ENCODE measurements at places on chromosomes 7 and 10.

DNA sequence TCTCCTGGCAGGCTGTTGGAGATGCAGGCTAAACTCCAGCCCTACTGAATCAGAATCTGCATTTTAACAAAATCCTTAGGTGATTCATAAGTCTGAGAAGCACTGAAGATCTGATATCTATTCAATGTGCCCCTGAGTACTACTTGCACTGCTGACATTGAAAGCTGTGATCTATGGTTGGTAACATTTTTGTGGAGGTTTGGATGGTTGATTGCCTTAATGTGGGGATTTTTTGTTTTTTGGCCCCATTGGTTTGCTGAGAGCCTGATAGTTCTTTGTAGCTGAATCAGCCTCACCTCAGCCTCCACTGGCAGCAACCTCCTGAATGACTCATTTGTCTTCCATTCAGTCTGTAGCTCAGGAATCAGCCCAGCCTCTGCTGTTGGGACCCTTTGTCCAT lies 14.7 kb upstream of the LRRN3 start:
- H3K4me1 ChIP-seq, result peaks cover 65% of the 10 kb centered on the region
- no peaks in the 10 kb centered on the region for H3K27me3 ChIP-seq
- H3K27ac ChIP-seq, result peak overlapping the region; percentile 20
- H3K4me3 ChIP-seq, result no peak overlapping the region
- peak; percentile 63 for DNase-seq
- H3K36me3 ChIP-seq, result no peaks in the 10 kb centered on the region

GRCh38 chr10:27558612-27559020 lies 54.5 kb downstream of the RAB18 start:
- peak; percentile 60 for DNase-seq
- no peak overlapping the region for H3K4me3 ChIP-seq
- H3K27me3 ChIP-seq, result no peaks in the 10 kb centered on the region
- no peaks in the 10 kb centered on the region for H3K4me1 ChIP-seq
- no peak overlapping the region for H3K27ac ChIP-seq

DNA sequence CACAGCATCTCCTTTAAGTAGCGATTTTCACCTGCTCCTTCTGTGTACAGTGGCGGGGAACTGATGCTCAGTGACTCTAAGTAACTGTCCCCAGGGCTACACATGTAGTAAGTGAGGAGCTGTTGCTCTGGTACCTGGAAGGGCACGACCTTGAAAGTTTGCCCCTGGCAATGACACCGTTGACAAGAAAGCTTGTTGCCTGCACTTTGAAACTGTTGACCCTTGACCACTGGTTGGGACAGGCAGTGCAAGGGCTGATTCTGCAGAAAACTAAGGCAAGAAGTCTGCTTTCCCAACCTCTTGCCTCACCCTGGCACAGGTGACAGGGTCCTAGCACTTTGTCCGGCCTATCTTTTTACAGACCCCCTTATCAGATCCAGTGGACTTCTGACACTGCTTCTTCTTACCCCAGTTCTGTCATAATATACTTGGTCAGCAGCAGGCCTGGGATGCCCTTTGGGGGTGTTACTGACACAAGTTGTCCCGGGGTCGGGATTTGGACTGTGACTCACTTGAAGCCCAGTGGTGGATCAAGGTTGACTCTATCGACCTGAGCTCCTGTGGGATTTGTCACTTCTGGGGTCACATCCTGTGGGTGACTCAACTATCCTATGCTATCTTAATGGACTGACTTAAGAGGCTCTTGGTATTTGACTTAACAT lies 5.8 kb downstream of the ACSL5 start:
- peaks cover 36% of the 10 kb centered on the region for H3K36me3 ChIP-seq
- no peak for DNase-seq
- H3K27me3 ChIP-seq, result no peaks in the 10 kb centered on the region
- H3K4me3 ChIP-seq, result no peak overlapping the region
- H3K4me1 ChIP-seq, result peaks cover 72% of the 10 kb centered on the region
- H3K27ac ChIP-seq, result no peak overlapping the region

GRCh38 chr7:156616269-156617202 lies 24.0 kb upstream of the RNF32 start:
- no peaks in the 10 kb centered on the region for H3K36me3 ChIP-seq
- H3K27ac ChIP-seq, result no peak overlapping the region

DNA sequence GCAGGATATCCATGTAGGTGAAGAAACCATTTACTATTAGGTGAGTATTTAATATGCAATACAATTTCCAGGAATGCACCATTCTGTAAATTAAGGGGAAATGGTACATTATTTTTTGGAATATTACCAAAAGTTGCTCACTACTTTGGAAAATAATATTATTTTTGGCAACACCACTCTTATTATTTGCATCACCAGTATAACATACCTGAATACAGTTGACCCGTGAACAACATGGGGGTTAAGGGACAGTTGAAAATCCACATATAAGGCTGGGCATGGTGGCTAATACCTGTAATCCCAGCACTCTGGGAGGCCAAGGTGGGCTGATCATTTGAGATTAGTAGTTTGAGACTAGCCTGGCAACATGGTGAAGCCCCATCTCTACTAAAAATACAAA lies 21.2 kb upstream of the FHIP2A start:
- no peak overlapping the region for H3K4me3 ChIP-seq
- no peak for DNase-seq
- H3K27me3 ChIP-seq, result no peaks in the 10 kb centered on the region
- H3K27ac ChIP-seq, result no peak overlapping the region
- H3K36me3 ChIP-seq, result no peaks in the 10 kb centered on the region
- H3K4me1 ChIP-seq, result peaks cover 10% of the 10 kb centered on the region

GRCh38 chr10:131647789-131648188 lies 253.0 kb upstream of the PPP2R2D start:
- peaks cover 5% of the 10 kb centered on the region for H3K4me1 ChIP-seq
- H3K27me3 ChIP-seq, result peaks cover 14% of the 10 kb centered on the region
- no peaks in the 10 kb centered on the region for H3K36me3 ChIP-seq
- no peak for DNase-seq
- H3K4me3 ChIP-seq, result no peak overlapping the region

DNA sequence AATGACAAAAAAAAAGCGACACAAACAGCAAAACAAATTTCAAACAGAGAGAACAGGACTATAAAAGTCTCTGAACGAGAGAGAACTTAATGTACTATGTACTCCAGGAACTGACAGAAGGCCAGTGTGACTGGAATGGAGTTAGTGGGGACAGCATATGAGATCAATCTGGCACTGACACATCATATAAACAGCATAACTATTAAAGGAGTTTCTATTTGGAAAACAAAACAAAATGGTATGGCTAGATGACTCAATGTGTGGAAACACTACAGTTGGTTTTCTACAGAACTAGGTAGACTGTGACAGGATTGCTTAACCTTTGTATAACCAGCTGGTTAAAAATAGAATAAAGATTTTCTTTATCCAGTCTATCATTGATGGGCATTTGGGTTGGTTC lies 232.9 kb upstream of the KAT6B start:
- peaks cover 26% of the 10 kb centered on the region for H3K4me1 ChIP-seq
- H3K27ac ChIP-seq, result no peak overlapping the region
- H3K27me3 ChIP-seq, result no peaks in the 10 kb centered on the region
- H3K36me3 ChIP-seq, result peaks cover 5% of the 10 kb centered on the region

- H3K36me3 ChIP-seq, result no peaks in the 10 kb centered on the region
- H3K27ac ChIP-seq, result no peak overlapping the region
- H3K4me3 ChIP-seq, result no peak overlapping the region
Measured at GRCh38 chr7:158281441-158281840, 306.2 kb downstream of the PTPRN2 start.

DNA sequence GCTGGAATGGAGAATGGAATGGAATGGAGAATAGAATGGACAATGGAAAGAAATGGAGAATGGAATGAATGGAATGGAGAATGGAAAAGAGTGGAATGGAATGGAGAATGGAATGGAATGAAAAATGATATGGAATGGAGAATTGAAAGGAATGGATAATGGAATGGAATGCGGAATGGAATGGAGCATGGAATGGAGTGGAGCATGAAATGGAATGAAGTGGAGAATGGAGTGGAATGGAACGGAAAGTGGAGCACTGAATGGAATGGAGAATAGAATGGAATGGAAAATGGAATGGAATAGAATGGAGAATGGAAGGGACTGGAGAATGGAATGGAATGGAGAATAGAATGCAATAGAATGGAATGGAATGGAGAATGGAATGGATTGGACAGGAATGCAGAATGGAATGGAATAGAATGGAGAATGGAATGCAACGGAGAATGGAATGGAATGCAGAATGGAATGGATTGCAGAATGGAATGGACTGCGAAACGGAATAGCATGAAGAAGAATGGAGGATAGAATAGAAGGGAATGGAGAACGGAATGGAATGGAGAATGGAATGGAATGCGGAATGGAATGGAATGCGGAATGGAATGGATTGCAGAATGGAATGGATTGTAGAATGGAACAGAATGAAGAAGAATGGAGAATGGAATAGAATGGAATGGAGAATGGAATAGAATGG lies 89.4 kb downstream of the NSUN6 start:
- H3K4me1 ChIP-seq, result no peaks in the 10 kb centered on the region
- H3K27ac ChIP-seq, result no peak overlapping the region
- no peak overlapping the region for H3K4me3 ChIP-seq
- H3K36me3 ChIP-seq, result no peaks in the 10 kb centered on the region

GRCh38 chr7:127713758-127714157 lies 61.8 kb downstream of the SND1 start:
- no peak overlapping the region for H3K4me3 ChIP-seq
- no peaks in the 10 kb centered on the region for H3K27me3 ChIP-seq
- no peak overlapping the region for H3K27ac ChIP-seq
- peaks cover 66% of the 10 kb centered on the region for H3K36me3 ChIP-seq
- no peak for DNase-seq
